AG04449 (cell line): ENCODE measurements at places on chromosomes 4 and X.
A peak's percentile ranks its signal among the peaks of the same experiment; 100 is the strongest.

- DNase-seq = no peak
Observed at GRCh38 chr4:104424989-104425388, 69.7 kb downstream of the CXXC4 start.

GRCh38 chrX:78712336-78712735, 35.2 kb upstream of the LPAR4 start:
- no peak for DNase-seq

DNA sequence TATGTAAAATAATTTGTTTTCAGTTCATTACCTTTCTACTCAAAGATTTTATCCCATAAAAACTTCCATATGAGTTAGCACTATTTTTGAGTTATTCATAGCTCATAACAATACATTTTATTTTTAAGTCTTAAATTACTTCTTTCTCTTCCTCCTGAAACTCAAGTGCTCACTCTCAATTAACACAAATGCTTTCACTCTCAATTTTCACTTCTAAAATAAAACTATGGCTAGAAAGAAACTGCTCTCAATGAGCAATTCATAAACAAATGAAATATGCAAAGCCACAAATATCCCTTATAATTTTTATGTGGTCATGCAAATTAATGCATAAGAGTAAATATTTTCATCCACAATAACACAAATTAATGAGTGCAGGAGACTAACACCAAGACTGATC, 38.8 kb downstream of the MAML3 start:
- DNase-seq = no peak

DNA sequence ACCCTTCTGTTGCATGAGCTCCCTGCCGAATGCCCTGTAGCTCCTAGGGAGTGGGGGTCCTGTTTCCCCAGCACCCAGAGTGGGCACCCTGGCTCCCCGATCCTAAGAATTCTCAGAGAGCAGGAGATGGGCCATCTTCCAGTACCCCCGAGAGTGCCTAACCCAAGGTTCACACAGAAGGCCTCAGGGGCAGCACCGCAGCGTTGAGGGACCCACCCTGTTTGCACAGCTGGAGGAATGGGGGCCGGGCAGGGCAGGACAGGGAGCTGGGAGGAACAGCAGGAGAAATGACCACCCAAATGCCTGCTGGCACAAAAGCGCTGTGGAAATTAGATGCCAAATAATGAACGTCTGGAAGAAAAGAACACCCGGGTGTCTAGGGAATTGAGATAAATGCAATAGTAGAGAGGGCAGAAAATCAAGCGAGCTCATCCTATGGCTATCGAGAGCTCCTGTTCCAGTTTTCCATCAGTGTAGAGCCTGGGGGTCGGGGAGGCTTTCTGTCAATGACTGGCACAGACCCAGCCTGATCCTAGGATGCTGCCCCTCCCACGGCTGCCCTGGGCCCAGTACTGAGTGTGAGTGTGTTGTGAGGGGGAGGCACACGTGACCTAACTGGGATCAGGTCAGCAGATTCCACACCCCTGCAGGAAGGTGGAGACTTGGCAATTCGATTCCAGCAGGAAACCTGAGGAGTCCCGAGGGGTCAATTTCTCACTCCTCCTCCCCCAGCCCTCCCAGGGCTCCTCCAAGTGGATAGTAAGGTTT, 25.7 kb downstream of the SEPTIN6 start:
- no peak for DNase-seq

- DNase-seq = no peak
Observed at GRCh38 chr4:111572470-111572869, 572.8 kb upstream of the FAM241A start.

- no peak for DNase-seq
Observed at GRCh38 chr4:15964159-15964558, 1.2 kb upstream of the FGFBP2 start.

- no peak for DNase-seq
Observed at GRCh38 chr4:86556791-86557415, 37.2 kb upstream of the PTPN13 start.

DNA sequence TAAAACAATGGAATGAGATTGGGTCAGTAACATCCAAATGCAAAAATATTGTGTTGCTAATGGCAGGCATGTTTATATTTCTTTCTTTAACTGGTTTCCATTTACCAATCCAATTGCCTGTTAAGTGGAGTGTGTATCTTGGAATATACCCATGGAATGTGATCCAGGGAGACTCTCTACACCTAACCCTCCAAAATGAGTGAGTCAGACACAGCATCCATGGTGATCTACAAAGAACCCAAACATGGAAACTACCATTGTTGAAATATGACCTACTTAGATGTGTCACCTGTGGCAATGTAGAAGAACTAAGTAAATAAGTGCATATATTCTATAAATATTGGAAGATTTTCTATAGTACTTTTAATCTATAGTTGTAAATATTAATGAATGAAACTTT, 110.3 kb downstream of the AREG start:
- DNase-seq = no peak

GRCh38 chr4:86306816-86307215, 53.0 kb downstream of the MAPK10 start:
- peak; percentile 47 for DNase-seq

DNA sequence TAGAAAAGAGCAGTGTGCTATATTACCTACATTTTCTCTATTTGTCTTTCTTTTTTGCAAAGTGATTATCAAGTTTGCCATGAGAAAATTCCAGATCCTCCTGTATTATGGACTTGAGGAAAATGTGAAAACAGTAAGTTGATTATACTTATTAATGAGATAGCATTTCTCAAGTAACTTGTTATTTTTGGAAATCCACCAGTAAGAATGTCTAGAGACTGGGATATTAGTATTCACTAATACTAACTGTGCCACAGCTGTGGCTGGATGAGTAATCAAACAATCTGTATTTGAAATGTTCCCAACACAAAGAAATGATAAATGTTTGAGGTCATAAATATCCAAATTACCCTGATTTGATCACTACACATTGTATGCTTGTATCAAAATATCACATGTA, 147.0 kb upstream of the CTSO start:
- no peak for DNase-seq

DNA sequence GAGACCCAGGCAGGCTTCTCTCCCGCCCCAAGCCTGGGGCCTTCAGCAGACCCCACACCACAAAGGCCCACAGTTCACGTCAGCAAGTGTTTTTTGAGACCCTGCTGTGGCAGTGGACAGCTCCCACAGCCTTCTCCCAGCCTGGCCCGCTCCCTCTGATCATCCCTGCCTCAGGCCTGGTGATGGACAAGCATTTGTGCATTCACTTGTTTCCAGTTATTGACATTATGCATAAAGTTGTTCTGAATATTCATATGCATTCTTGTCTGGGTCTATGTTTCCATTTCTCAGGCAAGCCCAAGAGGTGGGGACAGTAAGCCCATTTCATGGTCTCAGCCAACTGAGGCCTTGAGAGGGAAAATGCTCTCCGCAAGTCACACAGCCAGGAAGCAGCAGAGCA, 14.7 kb downstream of the TRO start:
- no peak for DNase-seq

GRCh38 chrX:11349661-11350337, 56.6 kb downstream of the AMELX start:
- no peak for DNase-seq

DNA sequence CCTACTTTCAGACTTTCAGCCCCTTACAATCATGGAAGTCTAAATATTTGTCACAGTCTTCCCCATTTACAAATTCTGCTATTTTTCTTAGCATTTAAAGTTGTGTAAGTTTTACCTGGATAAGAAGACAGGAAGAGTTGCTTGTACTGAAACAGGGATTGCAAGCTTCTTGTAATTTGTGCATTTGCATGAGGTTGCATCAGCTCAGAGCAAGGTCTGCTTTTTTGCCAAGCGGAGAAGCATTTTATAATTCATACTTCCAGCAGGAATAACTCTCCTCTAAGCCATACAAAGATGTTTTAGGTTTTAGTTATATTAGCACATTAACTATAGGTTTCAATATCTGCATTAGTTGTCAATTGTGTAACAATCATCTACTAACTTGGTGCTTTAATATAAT, 922.0 kb upstream of the PABPC4L start:
- DNase-seq = no peak

- DNase-seq = no peak
Observed at GRCh38 chr4:3660086-3660927, 105.9 kb upstream of the ADRA2C start.

GRCh38 chrX:34658326-34658725, 1.2 kb upstream of the TMEM47 start:
- peak; percentile 28 for DNase-seq

GRCh38 chr4:47647544-47647943, 162.5 kb downstream of the ATP10D start:
- no peak for DNase-seq

DNA sequence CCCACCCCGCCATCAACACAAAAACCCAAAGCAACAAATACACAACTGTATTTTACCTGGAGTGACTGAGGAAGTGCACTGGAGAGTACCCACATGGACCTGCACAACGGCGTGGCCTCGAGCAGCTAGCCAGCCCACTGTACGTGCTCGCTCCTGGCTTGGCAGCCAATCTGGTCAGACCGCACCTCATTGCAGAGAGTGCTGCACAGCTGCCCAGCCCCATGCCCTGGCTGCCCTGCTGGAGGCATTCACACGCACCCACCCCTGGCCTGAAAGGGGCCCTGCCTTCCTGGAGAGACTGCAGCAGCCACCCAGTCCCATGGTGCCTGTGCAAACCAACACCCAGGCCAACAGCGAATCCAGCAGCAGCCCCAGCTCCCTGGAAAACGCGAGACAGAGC, 116.3 kb downstream of the GALNTL6 start:
- DNase-seq = no peak

GRCh38 chrX:108165383-108166111, 74.0 kb downstream of the ATG4A start:
- DNase-seq = no peak

- DNase-seq = no peak
Observed at GRCh38 chr4:120049732-120050494, 16.7 kb downstream of the MAD2L1 start.

GRCh38 chr4:22090661-22091351, 142.2 kb upstream of the KCNIP4 start:
- DNase-seq = no peak

- no peak for DNase-seq
Observed at GRCh38 chrX:115602729-115603389, 41.9 kb downstream of the PLS3 start.

- DNase-seq = no peak
Observed at GRCh38 chrX:90617710-90618325, 696.1 kb downstream of the TGIF2LX start.

DNA sequence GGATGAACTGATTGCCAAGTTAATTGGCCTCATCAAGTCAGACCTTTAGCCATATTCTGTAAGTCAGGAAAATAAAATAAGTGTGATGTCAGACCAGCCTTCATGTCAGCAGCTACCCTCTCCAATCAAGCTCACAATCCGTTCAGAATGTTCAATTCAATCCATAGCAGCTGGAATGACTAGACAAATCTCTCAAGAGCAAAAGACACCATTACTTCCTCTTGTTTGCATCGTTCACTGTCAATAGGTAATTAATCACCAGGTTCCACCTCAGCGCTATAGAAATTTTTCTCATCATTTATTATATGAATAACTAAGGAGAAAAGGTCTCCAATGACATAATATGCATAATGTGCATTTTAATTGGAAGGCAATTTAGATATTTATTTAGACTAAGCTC, 321.0 kb upstream of the GRIA3 start:
- no peak for DNase-seq

GRCh38 chr4:1232661-1233621, 16.0 kb downstream of the CTBP1 start:
- no peak for DNase-seq

- DNase-seq = no peak
Observed at GRCh38 chr4:33200377-33200776, 2480.2 kb downstream of the PCDH7 start.

GRCh38 chr4:99221980-99222379, 2.9 kb upstream of the ADH6 start:
- no peak for DNase-seq

DNA sequence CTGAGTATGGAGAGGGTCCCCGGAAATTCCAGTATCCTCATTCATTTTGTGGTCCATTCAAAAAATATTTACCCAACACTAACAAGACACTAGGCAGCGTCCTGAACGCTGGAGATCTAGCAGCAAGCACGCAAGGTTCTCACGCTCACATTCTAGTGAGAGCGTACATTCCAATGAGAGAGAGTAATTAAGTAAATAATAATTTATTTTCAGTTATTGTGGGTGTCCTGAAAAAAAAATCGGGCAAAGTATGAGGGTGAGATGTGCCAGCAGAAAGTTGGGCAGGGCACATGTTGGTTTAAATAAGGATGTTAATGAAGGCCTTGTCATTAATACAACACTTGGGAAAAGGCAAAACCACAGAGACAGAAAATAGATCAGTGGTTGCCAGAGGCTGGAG, 4.0 kb upstream of the TMEM156 start:
- DNase-seq = peak; percentile 53

GRCh38 chr4:187019896-187020295, 296.2 kb upstream of the FAT1 start:
- no peak for DNase-seq

GRCh38 chrX:148523303-148524080, 23.1 kb downstream of the AFF2 start:
- no peak for DNase-seq

GRCh38 chr4:83074086-83074704, 39.2 kb downstream of the COPS4 start:
- DNase-seq = peak; percentile 45

GRCh38 chr4:71268166-71268565, 70.7 kb upstream of the SLC4A4 start:
- DNase-seq = no peak

GRCh38 chr4:184472614-184473498, 1.5 kb downstream of the IRF2 start:
- no peak for DNase-seq

DNA sequence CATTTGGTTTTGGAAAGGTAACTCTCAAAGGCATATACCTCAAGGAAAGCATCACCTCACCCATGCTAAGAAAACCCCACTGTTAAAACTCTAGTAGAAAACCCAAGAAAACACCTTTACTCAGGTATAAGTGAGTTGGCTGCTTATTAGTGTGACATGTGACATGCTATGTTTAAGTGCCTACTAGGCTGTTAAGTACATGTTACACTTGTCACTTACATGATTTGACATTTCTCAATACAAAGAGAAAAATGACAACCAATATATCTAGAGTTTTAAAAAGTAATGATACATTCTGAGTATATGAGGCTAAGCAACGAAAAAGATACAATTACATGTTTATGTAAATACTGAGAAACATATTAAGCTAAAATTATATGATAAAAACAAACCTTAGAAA, 1548.3 kb upstream of the TENM3 start:
- no peak for DNase-seq

DNA sequence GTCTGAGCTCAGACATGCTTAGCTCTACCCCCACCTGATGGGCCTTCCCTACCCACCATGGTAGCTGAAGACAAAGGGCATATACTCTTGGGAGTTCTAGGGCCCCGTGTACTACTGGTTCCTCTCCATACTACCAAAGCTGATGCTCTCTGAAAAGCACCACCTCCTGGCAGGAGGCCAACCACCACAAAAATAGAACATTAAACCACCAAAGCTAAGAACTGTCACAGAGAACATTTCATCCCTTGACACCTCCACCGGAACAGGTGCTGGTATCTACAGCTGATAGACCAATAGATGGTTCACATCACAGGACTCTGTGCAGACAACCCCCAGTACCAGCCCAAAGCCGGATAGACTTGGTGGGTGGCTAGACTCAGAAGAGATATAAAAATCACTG, 13.4 kb downstream of the EDA2R start:
- DNase-seq = no peak

- no peak for DNase-seq
Observed at GRCh38 chrX:107429090-107429489, 20.4 kb upstream of the FRMPD3 start.
